ENCODE measurements at places on chromosomes 13 and 19.

DNA sequence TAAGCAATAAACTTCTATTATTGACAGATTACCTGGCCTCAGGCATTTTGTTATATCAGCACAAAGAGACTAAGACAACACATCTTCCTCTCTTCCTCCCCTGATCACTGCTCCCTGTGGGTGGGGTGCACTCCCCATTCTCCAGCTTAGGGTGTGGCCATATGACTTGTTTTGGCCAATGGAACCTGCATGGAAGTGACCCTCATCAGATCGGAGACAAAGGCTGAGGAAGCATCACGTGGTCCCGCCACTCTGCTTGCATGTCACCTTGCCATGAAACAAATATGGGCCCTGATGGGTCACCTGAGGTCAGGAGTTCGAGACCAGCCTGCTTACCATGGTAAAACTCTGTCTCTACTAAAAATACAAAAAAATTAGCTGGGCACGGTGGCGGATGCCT, 13.7 kb upstream of the CCL25 start:
- no peak for DNase-seq

DNA sequence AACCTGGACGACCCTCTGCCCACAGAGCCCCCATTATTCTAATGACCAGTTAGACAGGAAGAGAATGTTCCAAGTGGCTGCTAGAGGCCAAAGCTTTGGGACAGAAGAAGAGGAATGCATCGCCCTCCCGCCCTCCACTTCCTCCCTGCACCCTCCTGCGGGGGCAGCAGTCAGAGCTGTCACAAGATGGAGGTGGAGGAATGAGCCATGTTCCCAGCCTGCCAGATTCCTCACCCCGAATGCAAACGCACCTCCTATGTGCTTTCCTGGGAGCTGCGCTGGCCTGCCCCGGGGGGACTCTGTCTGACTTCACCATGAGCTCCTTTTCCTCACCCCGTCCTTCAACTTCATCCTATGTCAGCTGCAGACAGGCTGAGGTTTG, 1.7 kb downstream of the YJEFN3 start:
- no peak for DNase-seq

DNA sequence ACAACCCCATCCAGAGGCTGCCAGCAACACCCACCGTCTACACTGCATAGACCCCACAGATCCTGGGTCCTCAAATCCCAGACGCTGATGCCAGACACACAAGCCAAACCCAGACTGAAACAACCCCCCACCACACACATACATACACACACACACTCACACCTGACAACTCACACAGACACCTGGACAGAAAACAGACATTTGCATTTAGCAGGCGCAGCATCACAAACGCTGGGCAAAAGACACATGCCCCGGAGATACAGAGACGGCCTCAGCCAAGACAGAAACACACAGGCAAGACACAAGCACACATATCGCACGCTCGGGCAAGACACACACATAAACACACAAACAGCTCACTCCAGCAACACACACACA, 1.3 kb downstream of the BBC3 start:
- DNase-seq, result no peak

- DNase-seq, result no peak
Measured at GRCh38 chr13:40963927-40964326, 55.2 kb downstream of the ELF1 start.

DNA sequence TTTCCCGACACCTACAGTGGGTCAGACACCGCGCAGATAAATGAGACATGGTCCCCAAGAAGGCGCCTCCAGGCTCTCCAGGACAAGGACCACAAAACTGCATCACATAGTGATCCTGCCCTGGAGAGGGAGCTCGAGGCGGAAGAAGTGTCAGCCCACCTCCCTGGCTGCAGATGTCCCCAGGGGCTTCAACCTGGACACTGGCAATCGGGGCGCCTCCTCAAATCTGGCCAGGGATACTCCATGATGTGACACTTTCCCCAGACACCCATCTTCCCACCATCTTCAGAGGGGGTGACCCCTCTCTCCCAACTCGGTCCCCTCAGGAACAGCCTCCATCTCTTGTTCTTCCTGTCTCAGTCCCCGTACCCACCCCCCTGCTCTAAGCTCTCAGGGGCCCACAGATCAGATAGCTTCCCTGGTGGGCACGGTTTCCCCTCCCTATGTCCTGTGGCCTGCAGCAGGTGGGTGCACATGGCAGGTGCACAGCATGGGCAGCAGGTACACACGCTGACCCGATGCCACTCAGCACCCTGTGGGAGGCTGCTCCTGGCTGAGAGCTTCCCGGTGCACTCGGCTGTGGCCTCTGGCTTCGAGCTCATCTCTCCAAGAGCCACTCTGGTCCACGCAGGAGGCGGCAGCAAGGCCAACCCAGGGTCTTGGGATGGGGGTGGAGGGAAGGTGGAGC, 61.2 kb downstream of the PEPD start:
- DNase-seq, result no peak

GRCh38 chr19:10815969-10816644, 19.9 kb downstream of the TMED1 start:
- no peak for DNase-seq

DNA sequence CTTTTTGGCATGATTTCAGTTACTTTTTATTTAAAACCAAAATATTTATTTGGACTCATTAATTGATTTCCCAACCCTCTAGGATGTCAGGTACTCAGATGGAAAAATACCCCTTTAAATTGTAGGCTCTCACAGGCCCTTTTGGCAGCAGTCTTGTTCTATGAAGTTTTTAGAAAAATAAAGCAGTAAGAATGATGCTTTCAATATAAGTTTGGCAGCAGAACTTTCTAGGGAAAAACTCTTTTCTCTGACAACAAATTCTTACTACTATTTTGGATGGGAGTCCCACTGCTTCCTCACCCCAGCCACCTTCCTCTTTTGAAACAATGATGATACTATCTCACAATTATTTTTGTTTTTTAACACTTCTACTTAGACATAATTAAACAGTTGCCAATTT, 581.6 kb upstream of the SGCG start:
- DNase-seq, result no peak

DNA sequence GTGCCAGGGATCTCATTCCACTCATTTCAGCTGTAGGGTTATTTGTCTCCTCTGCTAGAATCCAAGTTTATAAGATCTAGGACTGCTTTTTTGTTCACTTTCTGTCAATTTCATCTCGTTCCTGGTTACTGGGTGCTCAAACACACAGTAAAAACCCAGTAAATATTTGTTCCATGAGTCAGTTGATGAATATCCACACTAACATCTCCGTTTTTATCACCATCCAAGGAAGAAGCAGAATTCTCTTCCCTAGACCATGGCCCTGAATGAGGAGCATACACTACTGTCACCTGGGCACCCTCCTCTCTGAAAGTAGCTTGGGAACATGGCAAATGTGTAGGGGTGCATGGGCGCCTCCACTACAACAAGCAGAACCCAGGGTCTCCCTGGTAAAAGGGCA, 390.8 kb downstream of the FOXO1 start:
- no peak for DNase-seq

DNA sequence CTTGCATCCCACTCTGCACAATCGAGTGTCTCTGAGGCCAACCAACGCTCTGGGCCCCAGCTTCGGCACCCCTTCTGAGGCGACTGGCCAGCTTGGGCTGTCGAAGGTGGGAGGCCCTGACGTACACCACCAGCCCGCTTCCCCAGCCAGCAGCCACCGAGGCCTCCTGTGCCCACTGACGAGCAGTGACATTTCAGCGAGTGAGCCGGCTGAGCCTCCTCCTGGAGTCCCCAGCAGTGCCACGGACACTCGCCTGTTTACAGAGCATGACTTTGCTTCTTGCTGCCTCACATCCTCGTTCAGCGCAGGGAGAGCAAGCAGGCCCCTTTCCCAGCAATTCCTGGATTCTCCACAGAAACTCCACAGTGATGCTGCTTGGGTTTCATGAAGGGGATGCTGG, 240.2 kb upstream of the MAB21L1 start:
- DNase-seq, result no peak

DNA sequence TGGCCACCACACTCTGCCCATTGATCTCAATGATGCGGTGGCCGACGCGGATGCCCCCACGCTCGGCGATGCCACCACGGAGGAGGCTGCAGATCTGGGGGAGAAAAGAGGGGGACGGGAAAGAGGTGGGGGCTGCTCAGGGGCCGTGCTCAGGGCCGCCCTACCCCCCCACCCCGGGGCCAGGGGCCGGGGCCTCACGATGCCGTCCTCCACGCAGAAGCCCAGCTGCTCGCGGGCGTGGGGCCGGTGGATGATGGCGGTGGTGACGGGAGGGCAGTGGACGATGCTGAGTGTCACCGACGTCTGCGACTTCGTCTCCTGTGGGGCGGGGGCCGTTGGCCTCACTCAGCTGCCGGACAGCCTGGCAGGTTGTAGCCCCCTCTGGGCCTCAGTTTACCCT, 10.3 kb downstream of the APBA3 start:
- no peak for DNase-seq

- no peak for DNase-seq
Measured at GRCh38 chr19:4930664-4931063, 21.4 kb downstream of the UHRF1 start.

GRCh38 chr19:4911786-4912672, 2.7 kb downstream of the UHRF1 start:
- DNase-seq, result peak; percentile 21

- DNase-seq, result no peak
Measured at GRCh38 chr13:86193281-86193680, 394.1 kb upstream of the SLITRK6 start.

- DNase-seq, result no peak
Measured at GRCh38 chr13:101204270-101205020, 211.9 kb downstream of the NALCN start.

DNA sequence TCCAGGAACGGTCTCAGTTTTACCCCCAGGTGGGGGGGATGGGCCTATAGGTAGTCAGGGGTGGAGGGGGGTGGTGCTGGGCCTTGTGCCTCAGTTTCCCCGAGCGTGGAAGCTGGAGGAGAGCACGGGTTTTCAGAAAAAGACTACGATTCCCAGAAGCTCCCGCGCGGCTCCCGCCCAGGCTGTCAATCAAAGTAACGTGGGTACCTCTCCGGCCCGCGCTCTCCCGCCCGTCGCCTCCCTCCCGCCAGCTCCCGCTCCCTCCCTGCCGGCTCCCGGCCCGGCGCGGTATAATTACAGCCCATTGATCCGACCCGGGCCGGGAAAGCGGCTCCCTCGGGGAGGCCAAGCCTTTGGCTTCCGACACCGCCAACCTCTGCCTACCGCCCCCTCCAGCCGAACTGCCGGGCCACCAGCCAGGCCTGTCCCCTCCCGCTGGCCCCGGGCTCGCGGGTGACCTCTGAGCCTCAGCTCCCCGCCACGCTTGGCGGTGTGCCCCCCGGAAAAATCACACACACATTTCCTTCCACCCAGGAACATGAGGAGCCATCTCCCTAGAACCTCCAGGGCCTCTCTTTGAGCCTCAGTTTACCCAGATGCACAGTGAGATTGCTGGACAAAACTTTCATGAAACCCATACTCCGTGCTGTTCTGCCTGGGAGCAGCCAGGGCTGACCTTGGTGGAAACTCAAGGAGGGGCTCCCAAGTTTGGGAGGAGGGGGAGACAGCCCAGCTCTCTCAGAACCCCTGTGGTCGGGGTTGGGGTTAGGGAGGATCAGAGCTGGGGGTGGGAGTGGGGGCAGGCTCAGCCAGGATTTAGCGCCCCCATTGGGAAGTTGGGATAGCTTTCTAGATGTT, 7.3 kb upstream of the TLE2 start:
- DNase-seq, result peak; percentile 93

- DNase-seq, result no peak
Measured at GRCh38 chr19:32343550-32344262, 1.7 kb upstream of the ZNF507 start.

- no peak for DNase-seq
Measured at GRCh38 chr13:29858667-29859066, 8.2 kb upstream of the UBL3 start.

GRCh38 chr19:8206147-8207087, 2.8 kb upstream of the CERS4 start:
- peak; percentile 75 for DNase-seq

DNA sequence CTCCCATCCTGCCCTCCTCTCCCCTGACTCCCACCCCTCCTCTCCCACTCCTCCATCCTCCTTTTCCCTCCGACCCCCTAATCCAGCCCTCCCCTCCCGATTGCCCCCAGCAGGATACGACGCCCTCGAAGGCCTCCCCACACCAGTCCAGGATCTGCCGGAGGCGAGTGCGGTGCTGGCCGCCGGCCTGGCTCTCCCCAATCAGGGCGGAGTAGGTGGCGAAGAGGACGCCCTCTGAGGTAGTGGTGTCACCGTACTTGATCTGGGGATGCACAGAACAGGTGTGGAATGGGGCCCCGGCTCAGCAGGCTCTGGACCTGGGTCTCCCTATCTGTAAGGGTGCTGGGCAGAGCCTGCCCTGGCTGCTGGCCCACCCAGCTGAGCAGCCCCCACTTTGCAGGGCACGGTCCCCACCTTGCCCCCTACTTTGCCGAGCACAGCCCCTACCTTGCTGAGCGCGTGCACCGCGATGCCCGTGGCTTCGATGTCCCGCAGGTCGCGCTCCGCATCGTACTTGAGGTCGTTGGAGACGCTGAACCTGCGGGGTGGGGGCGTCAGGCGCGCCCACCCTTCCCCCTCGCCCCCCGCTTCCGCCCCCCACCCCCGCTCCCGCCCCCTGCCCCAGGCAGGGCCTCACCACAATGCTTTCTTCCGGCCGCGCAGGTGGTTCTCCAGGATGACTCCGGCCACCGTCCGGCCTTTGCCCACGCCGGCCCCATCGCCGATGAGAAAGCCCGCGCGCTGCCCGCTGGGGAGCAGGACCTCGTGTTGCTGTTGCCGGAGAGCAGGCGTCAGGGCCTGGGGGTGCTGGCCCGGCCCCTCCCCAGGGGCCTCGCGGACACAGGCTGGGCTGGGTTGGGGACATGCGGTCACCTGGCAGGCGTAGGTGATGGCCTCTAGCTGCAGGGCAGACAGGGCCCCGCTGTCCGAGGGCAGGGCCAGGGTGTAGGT, 18.5 kb downstream of the GPX4 start:
- no peak for DNase-seq

GRCh38 chr13:106139377-106139776, 396.1 kb downstream of the EFNB2 start:
- DNase-seq, result no peak

DNA sequence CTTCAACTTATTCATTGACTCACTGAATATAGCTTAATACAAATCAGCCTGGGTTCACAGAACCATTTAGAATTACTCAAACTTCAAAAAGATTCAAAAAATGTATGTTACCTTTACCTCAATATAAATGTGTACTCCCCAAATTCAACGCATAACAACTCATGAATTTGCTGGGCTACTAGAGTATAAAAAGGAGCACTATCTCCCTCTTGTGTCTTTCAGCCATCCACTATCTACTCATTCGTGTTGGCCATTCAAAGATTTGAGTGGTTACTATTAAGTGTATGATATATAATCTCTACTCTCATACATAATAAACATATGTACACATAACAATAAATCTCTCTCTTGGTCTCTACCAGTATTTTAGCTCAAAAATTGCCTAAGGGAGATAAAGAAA, 20.3 kb downstream of the INTS6 start:
- DNase-seq, result no peak
